Occipital lobe (tissue), 3 donors: ENCODE measurements at places on chromosomes 7 and 10.

DNA sequence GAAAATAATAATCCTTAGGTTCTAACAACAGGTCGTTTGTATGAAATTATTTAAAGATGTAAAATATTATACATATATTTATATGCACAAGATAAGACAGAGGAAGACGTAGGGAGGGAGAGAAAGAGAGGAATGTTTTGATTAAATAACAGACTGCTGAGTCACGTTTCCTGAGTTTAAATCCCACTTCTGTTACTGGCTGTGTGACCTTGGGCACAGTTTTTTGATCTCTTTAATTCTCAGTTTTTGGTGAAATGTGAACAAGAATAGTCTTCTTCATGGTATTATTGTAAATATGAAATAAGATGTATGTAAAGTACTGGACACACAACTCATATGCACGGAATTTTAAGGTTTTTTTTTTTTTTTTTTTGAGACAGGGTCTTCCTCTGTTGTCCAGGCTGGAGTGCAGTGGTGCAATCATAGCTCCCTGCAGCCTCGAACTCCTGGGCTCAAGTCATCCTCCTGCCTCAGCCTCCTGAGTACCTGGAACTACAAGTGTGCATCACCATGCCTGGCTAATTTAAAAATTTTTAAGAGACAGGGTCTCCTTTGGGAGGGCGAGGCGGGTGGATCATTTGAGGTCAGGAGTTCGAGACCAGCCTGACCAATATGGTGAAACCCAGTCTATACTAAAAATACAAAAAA is 42.6 kb downstream of the BAMBI start:
- no peak for DNase-seq

- no peak for DNase-seq
Measured at GRCh38 chr7:115676080-115676479, 354.5 kb downstream of the TFEC start.

DNA sequence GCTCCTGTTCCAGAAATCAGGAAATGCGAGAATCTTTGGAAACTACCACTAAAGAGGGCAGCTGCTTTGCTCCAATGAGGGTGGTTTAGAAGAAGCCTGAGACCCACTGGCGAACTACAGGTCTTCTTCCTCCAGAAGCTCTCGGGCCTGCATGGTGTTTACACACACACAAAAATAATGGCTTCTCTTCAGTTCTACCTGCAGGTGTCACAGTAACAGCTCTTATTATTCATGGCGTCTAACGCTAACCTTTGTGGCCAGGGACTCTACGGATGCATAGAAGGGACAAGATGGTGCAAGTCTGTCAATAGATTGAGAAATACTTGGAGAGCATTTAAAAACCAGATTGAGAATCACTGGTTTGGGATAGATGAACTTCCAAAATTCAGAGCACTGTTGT is 22.4 kb downstream of the GPR141 start:
- no peak for DNase-seq

DNA sequence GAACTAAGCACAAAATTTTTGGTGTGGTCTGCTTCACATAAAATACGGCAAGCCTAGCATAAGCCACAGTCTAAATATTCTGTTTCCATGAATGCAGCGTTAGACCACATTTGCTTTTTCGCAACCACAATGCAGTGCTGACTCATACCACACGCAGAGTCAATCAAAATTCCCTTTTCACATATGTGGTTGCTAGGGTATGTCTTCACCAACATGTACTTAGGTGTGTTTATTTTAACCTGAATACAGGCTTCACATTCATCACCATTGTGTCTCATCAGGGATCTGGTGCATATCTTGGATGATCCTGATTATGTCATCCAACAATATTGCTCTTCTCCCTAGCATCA is 90.8 kb downstream of the CHN2 start:
- DNase-seq, result no peak

DNA sequence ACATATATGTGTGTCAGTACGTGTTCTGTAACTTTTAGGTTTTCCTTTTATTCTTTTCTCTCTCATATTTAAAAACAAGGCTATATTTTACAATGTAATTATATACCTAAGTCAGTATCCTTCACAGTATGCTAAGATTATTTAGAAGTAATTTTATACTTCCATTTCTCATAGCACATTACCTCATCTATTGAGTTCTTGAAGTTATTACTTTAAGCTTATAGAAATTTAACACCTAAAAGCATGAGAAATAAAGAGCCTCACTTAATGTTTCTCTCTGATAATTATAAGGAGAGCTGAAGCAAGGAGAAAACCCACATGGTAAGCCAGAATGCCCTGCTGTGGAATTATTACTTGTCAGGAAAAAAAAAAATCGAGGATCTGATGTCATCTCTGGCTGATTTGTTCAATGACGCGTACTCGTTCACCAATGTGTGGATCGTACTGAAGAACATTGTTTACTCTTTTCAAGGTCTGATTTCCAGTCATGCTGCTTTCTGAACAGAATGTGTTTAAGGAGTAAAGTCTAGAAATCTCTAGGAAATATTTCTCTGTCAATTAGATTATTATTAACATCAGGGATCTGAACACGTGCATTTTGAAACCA is 21.9 kb downstream of the CACNB2 start:
- no peak for DNase-seq

- no peak for DNase-seq
Measured at GRCh38 chr10:129786216-129786615, 177.9 kb downstream of the EBF3 start.

- DNase-seq, result no peak
Measured at GRCh38 chr7:16338065-16338464, 83.3 kb downstream of the CRPPA start.

DNA sequence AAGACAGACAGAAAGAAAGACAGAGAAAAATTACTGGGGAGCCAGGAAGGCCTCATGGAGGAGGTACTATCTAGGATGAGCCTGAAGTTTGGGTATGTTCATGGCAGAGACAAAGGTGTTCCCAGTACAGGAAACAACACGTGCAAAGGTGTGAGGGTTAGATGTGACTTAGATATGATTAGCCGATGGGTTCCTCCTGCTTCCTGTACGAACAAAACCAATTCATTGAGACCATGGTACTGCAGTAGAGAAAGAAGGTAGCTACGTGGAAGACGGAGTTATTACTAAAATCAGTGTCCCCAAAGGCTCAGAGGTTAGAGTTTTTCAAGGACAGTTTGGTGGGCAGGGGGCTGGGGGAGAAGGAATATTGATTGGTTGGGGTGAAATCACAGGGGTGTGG is 55.2 kb upstream of the CHST3 start:
- DNase-seq, result no peak

DNA sequence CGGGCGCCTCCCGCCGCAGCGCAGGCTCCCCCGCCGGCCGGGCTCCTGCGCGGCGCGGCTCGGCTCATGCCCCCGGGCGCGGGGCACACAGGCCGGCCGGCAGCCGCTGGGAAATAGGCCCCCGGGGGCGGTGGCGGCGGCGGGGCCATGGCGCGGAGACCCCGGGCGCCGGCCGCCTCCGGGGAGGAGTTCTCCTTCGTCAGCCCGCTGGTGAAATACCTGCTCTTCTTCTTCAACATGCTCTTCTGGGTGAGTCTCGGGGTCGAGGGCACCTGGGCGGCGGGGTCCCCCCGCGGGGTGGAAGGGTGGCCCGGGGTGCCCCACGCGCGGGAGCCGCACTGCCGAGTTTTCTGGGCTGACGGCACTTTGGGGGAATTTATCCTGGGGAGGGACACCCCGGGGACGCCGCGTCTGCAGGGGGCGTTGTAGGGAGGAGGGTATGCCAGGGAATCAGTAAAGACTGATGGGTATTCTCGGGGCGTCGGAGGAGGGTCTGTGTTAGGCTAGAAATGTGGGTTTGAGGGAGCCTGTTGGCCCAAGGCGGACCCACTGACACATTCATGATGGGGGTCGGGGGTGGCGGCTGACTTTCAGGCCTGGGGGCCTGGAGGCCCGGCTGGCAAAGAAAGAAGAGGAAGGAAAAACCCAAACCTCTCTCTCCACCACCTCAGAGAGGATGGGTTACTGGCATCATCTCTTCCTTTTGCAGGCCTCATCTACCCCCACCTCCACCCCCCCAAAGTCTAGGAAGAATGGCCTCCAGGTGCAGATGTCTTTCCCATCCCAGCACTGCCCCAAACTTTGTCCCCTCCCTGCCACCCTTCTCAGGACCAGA is 544 bp downstream of the TSPAN33 start:
- no peak for DNase-seq

DNA sequence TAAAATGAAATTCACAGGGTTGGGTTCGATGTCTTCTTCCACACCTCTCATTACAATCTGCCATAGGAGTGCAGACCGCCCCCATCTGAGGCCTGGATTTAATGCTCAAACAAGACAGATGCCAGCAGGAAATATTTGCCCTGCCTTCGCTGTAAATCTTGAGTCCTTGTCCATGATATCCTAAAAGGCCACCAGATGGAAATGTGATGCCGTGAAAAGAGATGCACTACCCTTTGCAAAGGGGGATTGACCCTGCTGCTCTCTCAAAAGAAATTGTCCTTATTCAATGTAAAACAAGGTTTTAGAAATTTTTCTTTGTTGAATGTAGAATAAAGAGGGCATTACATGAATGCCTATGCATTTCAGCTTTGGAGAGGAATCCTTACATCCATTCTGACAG is 37.5 kb downstream of the AGAP4 start:
- DNase-seq, result no peak

DNA sequence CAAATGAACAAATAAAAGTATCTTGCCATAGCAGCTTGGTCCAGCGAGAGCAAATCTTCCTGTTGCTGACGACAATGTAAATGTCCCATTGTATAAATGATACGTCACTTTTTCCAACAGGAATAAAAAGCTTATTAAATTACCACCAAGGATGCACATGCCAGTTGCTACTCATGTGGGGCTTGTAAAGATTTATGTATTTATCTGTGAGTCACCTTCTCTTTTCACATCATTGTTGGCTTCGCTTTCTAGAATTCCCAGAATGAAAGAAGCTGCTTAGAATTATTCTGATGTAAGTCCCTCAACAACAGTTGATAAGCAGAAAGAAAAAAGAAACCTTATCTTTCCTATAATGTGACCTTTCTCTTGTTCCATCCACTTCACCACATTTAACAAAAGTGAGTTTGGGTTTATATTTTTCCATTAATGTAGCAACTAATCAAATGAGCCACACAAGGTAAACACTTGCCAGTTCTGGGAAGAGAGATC is 22.4 kb downstream of the DNAJC12 start:
- DNase-seq, result no peak

DNA sequence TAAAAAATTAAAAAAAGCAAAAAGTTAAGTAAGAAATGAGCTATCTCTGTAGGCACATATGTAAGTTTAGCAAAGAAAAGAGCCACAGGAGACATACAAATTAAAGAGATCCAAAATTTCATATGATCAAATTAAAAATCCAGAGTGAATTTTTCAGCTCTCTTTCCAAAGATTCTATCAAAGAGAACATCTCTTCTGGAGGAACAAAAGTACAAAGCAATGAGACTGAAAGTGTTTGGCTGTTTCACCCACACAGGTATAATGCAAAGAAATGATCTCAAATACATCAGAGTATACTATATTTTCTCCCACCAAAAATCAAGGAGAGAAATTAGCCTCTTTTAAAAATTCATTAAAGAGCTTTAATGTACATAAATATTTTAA is 74.8 kb upstream of the ASAH2 start:
- DNase-seq, result no peak

- no peak for DNase-seq
Measured at GRCh38 chr7:5528815-5529442, 105.3 kb upstream of the TNRC18 start.

DNA sequence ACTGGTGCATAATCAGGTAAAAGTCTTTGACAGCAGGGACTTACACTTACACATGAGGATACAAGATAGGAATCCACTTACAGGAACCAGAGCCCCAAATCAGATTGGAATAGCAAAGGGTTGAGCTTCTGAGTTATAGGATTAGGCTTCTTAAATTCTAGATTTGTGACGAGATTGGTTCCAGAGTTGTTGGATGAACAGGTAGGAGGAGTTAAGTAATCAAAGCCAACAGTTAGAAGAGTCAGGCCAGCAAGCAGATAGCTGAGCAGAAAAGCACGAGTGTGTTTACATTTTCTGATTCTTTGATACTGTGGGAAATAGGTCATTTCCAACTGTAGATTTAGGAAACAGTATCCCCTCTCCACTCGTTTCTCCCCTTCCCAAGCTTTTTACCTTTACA is 167.0 kb downstream of the MDFIC start:
- no peak for DNase-seq

DNA sequence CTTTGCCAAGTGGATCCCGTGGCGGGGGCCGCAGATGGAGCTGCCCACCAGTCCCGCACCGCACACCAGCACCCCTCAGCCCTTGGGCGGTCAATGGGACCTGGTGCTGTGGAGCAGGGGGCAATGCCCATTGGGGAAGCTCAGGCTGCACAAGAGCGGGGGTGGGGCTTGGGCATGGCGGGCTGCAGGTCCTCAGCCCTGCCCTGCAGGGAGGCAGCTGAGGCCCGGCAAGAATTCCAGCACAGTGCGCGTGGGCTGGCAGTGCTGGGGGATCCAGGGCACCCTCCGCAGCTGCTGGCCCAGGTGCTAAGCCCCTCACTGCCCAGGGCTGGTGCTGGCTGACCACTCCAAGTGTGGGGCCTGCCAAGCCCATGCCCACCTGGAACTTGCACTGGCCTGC is 136.2 kb upstream of the ANKRD30A start:
- no peak for DNase-seq

- DNase-seq, result no peak
Measured at GRCh38 chr7:120402801-120403200, 129.8 kb downstream of the KCND2 start.

GRCh38 chr7:71591876-71592275 is 459.9 kb downstream of the GALNT17 start:
- no peak for DNase-seq

GRCh38 chr7:29915481-29916215 is 74.0 kb downstream of the SCRN1 start:
- peak; percentile 27 for DNase-seq

- DNase-seq, result no peak
Measured at GRCh38 chr7:36796850-36797536, 72.7 kb upstream of the AOAH start.

DNA sequence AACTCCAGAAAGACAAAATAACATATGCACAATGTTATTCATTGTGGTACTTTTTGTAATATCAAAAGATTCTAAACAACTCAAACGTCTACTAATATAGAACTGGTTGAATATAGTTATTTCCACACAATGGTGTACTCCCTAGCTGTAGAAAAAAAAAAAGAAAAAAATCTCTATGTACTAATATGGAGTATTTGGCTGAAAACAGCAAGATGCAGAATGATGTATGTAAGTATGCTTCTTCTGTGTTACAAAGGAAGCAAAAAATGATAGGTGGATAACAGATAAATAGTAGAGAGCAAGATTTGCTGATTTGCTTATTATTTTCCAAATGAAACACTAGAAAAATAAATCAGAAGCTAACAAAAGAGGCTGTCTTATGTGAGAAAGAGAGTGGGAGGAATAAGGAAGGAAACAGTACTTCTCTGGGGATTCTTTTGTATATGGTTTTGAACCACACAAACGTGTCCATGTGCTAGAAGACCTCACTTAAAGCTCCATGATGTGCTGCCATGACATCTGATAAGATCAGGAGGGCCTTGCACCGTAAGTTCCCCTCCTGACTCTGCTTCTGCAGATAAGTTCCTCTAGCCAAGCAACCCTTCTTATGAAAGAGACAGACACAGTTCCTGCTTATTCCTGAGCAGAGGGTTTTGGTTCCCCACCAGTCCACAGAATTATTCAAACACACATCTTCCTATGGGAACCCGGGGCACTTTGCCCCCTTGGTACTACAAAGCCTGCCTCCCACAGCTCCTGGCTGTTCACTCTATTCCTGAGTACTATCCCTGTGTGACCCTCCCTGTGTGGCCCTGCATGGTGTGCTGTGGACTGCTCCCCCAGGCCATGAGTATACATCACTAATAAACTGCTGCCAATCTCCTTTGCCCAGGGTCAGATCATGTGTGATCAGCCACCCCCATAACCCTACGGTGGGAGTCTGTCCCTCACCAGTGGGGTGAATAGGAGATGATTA is 159.1 kb downstream of the CCDC71L start:
- DNase-seq, result no peak

- no peak for DNase-seq
Measured at GRCh38 chr10:69363666-69364065, 53.1 kb downstream of the TACR2 start.
